Activated T-cell treated with anti-CD3 and anti-CD28 coated beads for 1 hour (primary cell): ENCODE measurements at places on chromosomes 16 and 17.

- DNase-seq, result no peak
Measured at GRCh38 chr17:8384801-8385378, 1.9 kb upstream of the RPL26 start.

DNA sequence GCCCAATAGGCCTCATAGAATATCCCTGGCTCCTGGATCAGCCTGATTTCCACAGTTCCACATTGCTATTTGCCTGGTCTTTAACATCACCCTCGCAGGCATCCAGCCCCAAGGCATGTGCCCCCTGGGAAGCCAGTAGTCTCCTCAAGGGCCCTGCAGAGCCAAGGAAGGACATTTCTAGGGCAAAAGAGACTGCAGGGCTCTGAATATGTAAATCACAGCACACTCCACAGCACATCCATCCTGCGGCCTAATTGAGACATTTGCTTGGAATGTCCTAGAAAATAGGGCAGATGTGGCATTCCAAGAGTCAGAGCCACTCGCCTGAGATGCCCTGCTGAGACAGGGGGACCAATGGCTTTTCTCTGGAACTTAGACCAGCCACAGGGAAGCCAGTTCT, 11.4 kb upstream of the C16orf78 start:
- no peak for DNase-seq

- DNase-seq, result no peak
Measured at GRCh38 chr17:4019275-4019674, 55.0 kb upstream of the ATP2A3 start.

DNA sequence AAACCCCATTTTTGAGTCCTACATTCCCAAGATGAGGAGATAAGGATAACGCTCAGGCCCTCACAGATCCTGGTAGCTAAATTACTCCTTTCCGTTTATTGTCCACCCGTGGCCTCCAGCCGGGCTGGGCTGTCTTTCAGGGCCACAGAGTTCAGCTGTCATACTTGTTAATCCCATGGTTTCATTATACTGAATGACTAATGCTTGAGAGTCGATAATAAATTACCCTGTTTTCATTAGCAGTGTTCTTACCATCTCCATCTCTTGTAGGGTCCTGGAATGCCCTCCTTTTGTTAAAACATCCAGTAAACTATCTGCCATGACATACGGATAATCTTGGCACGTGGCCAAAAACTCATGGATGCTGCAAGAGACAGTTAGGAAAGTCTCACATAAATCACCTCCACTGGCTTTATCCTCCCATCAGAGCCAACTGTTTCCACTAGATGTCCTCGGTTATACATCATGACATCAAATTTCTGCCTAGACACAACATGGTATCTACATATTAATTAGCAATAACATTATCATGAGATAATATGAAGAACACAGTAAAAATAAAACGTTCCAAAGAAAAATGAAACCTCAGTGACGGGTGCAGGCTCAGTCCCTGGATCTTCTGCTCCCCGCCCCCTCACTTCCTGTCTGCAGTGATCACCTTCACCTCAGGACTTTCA, 45.3 kb downstream of the BRD7 start:
- no peak for DNase-seq

- DNase-seq, result no peak
Measured at GRCh38 chr16:67632415-67633172, 12.3 kb upstream of the CARMIL2 start.

DNA sequence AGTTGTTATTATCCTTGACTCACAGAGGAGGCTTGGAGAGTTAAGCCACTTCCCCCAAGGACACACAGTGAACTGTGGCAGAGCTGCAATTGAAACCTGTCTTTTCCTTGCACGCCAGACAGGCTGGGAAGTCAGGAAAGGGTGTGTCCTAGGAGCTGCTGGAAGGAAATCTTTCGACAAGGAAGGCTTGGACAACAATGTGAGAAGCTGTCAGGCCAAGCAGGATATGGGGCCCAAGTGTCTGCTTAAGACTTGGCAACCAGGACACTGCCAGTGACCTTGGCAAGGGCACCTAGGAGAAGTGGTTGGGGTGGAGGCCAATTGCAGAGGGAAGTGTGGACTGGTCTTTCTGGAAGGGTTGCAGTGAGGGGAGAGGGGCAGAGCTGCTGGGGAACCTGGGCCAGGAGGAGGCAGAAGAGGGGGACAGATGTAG, 2.1 kb upstream of the CAMKK1 start:
- DNase-seq, result no peak

GRCh38 chr17:61400066-61400716, 548 bp downstream of the TBX2 start:
- no peak for DNase-seq

GRCh38 chr16:58699151-58699550, 14.6 kb upstream of the SLC38A7 start:
- no peak for DNase-seq
